ENCODE measurements at places on chromosomes 3 and 15. TPM values are rescaled to one million over a fixed set of nuclear protein-coding genes. Genes with fewer than 3 reads are reported as not detected.

The PIGX gene
- 30.6 TPM for total RNA-seq

The LSG1 gene
- total RNA-seq, result 44.1 TPM

The HESX1 gene
- 2.3 TPM for total RNA-seq

The WDR49 gene
- total RNA-seq, result 17.1 TPM

The ATP10A gene
- total RNA-seq, result 7.8 TPM

The CD96 gene
- 7.6 TPM for total RNA-seq

The CPLX3 gene
- total RNA-seq, result not detected

The CCR9 gene
- not detected for total RNA-seq

The ECT2 gene
- 39.0 TPM for total RNA-seq

The ANKDD1A gene
- 12.4 TPM for total RNA-seq

The SQOR gene
- 28.7 TPM for total RNA-seq

All from urinary bladder (tissue), 4 donors.